Ureter (tissue), 1 donor: ENCODE measurements at places on chromosomes 13 and 19. TPM values are rescaled to one million over a fixed set of nuclear protein-coding genes. Genes with fewer than 3 reads are reported as not detected.
A peak's percentile ranks its signal among the peaks of the same experiment; 100 is the strongest.

DNA sequence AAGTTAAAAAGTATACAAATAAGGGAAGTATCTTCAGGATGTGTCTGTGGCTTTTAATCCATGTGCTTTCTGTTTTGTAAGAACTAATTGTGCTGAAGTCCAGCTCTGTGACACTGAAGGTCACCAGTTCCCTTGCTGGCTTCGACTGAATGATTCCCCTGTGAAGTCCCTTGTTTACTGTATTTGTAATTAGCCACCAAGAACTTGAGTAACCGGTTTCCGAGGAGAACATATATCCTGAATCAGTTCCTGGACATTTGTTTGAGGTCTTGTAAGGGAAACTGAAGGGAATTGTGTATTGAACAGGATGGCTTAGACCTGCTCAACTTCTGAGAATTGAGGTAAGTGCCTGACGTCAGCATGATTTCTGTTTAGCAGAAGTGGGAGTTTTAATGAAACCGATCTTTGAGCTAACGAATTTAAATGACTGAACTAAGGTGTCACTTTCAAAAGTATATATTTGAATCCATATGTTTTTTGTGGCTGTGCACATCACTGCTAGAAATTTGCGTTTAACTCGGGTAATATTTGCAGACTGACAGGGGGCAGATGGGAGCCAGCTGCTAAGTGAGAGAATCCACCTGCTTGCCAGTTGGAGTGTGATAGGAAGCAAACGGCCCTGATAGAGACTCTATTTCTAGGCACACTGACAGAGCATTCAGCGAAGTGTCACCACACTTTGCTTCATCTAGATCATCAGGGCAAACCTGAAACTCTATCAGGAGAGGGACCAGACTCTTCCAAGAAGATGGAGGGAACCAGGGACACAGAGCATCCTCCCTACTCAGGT lies 530.0 kb downstream of the RFC3 start:
- DNase-seq = peak; percentile 53

- DNase-seq = no peak
These were observed 50.0 kb downstream of the GAS6 start for GRCh38 chr13:113813749-113814434.

- DNase-seq = no peak
These were observed 195.4 kb downstream of the FOXO1 start for GRCh38 chr13:40471076-40471475.

DNA sequence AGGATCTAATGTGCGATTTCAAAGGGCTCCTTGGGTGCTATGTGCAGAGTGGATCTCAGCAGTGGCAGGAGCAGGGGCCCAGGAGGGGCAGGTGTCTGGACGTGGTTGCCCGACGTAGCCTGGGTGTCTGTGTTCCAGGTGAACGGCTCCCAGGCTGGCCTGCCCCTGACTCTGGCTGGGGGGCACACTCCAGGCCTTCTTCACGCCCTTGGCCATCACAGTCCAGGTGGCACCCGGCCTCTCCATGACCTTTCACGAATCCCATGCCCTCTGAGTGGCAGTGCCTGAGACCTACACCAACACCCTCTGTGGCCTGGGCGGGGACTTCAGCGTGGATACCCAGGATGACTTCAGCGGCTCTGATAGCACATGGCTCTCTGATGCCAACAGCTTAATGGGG lies 11.3 kb upstream of the FXYD3 start:
- DNase-seq = no peak

DNA sequence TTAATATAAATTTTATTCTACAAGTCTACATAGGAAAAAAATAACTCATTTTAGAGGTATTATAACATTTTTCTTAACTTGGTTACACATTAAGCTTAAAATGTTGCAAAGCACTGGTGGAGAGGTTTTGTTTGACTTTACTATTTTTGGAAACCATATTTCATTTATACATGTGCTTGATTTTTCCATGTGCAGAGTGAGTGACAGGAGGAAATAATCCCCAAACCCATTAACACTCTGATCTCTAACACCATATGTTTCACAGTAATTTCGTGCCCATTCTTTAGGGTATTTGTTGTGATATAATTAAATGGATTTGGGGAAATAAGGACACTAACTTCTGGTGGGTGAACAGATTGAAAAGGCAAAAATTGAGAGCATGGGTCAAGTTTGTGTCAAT lies 2124.4 kb upstream of the PCDH20 start:
- no peak for DNase-seq

DNA sequence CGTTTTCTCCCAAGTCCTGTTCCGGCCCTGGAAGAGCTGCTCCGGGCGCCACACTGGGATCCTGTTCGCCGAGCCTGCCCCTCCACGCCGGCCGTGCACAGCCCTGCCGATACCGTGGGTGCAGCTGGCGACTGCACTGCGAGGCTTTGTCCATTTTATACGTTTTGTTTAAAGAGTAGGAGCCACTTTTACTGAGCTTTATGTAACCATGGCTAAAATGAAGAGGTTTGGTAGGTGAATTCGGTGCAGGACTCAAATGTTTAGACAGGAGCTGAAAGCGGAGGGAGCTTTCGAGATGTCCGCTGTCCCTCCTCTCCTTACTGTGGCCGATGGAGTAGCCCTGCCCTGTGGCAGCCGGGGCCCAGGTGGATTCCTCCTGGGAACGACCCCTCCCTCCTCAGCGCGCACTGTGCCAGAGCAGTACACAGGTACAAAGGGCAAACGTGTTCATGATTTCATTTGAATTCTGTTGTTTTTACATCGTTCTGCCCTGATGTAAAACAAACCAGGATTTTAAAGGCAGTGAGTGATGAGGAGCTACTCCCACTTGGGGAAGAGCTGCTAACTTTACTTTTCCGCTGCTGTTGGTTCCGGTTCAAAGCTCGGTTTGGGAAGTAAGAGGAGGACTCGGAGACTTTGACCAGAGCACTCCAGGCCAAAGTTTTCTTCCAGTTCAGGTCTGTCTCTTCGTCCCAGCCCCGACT lies 1.7 kb downstream of the COL4A2 start:
- no peak for DNase-seq

- no peak for DNase-seq
These were observed 4.1 kb downstream of the DLL3 start for GRCh38 chr19:39502640-39503417.

GRCh38 chr19:30857388-30857787 lies 485.2 kb downstream of the ZNF536 start:
- no peak for DNase-seq

GRCh38 chr13:45231722-45232121 lies 30.9 kb upstream of the KCTD4 start:
- DNase-seq = no peak

- no peak for DNase-seq
These were observed 1.6 kb downstream of the DNM2 start for GRCh38 chr19:10719466-10719961.

The LRRC63 gene
- total RNA-seq = 0.83 TPM

The CEACAM6 gene
- 0.86 TPM for total RNA-seq

The OR10H1 gene
- 0.60 TPM for total RNA-seq

The IZUMO2 gene
- not detected for total RNA-seq

The PTGIR gene
- 3.5 TPM for total RNA-seq

The CLIP3 gene
- total RNA-seq = 14.9 TPM
